Hippocampal formation (tissue), 2 donors: ENCODE measurements at places on chromosomes 12 and 14.

DNA sequence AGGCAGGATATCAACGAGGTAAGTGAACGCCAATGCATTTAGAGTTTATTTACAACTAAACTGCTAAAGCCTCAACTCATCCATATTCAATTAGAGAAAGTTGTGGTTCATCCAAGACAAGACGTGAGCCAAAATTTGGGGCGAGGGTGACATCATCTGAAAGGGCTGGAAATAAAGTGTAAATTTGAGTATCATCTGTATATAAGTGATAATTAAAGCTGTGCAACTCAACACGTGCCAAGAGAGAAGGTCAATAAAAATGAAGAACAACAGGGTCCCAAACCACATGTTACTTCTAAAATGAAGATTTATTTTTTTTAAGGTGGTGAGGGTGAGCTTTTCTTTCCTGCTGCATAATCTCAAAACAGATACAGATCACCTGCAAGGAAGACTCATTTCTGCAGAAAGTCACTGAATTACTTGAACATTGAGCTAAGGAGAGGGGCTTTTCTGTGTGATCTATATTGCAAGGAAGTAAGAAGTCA lies 203.6 kb downstream of the EFCAB11 start:
- no peak for DNase-seq

- DNase-seq = no peak
Observed at GRCh38 chr12:85804663-85805062, 31.5 kb downstream of the RASSF9 start.

DNA sequence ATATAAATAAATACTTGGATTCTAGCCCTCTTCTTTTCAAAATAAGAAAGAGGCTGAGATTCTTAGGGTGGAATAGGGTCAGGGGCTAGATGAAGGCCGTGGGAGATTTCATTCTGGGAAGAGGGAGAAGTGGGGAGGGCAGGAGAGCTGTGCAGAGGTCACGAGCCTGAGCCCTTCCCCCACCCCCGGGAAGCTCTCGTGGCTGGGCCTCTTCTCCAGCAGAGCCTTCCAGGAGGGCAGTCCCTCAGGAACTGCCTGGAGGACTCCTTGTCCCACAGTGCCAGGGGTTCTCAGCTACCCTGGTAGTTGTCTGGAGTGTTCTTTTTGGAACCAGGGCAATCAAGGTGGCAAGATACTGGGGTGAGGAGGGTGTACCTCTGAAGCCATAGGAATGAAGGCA lies 94.0 kb downstream of the ESR2 start:
- no peak for DNase-seq

DNA sequence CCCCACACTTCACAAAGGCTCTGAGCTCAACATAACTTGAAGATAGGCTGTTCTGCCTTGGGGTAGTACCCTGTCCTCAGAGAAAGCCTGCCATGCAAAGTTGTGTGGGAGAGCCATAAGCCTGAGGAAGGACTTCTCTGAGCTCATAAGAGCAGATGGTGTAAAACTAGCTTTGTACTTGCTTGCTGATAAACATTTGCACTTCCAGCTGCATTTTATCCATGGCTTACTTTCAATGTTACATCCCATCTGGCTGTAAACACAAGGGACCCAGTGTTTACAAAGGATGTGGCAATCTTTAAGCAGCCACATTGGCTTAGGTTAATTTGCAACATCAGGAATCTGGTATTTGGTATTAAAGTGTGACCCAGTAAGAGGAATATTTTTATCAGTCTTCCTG lies 258.1 kb downstream of the IPO8 start:
- DNase-seq = peak; percentile 31

DNA sequence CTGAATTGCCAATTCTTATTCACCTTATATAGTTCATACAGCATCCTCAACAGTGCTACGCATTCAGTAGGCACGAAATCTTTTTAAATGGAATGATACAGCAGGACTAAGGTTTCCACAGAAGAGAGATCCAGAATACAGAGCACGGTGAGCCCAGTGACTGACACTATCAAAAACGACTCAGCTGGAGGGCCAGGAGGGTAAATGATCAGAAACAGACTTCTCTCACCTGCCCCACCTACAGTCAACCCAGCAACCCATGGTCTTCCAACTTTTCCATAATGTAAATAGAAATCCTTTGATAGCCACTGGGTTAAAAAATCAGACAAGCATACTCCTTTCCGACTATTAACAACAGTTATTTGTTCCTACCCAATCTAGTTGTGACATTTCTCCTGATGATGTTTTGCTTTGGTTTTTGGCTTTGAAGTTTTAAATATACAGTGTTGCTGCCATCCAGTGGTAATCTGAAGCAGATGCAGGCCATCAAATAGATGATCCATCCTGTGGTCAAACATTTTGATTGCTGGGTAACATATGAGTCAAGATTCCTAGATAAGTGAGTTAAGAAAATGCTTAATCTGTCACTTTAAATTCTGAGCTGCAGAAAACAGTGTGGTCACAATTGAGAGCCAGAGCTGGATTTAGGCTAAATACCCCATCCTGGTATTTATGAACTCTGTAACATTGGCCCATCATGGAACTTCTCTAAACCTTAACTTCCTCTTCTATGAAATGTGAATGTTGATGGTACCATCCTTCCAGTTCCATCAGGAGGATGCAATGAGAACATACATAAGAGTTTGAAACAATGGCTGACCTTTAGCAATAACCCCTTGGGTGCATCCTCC lies 42.0 kb downstream of the GPHB5 start:
- no peak for DNase-seq

GRCh38 chr12:100337727-100338126 lies 19.1 kb upstream of the SLC17A8 start:
- no peak for DNase-seq

DNA sequence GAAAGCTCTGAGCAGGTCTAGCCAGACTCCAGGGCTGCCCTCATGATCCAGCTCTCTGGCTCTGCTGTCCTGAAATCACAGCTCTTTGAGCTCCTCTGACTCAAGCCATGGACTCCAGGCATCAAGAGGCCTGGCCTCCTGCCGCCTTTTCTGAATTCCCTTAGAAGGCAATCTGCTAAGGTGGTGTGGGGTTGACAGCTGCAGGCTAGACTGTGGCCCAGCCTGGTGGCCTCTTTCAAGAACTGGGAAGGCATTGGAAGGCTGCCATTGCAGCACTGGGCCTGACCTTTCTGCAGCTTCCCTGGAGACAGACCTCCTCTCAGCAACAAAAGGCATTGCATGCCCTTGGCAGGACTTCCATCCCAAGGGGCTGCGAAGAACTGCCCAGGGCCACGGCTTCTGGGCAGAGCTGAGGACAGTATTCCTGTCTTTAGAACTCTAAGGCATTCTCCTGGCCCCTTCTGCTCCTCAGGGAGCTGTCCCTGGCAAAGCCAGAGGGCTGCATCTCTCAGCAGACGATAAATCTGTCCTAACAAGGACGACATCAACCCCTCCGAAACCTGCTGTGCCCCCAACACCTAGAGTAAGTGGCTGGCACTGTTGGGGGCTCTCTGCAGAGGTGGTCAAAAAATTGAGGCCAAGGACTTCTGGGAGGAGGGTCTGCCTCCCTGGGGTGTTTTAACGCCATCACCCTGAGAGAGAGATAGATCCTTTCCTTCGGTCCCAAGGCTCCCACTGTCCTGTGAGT lies 115.6 kb downstream of the RBM19 start:
- peak; percentile 19 for DNase-seq

GRCh38 chr12:89960607-89961394 lies 252.2 kb upstream of the ATP2B1 start:
- DNase-seq = no peak

DNA sequence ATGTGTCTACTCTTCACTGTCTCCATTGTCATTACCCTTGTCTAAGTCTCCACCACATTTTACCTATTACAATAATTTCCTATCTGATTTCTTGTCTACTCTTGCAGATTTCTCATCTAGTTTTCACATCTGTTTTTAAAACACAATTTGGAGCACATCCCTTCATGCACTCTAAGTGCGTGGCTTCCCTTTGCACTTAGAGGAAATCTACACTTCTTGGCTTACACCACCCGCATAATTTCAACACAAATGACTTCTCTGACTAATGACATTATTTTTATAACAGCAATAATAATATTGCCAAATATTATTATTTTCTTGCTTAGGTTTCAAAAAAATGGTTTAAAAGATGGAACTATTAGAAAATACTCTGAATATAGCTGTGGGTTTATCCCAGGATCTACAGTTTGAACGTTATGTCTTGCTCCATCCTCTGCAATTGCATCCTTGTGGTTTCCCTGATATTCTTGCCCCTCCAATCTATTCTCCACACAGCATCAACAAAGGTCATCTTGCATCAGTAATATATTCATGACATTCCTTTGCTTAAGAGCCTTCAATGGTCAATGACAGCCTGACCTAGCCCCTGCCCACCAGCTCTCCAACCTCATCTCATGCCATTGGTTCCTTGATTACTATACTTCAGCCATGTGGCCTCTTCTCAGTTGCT lies 153.7 kb downstream of the SLC25A21 start:
- DNase-seq = no peak
